D721Med (cell line): ENCODE measurements at places on chromosomes 16 and 17.

GRCh38 chr16:29961127-29961478, 776 bp upstream of the TMEM219 start:
- DNase-seq, result no peak

GRCh38 chr16:10405386-10405939, 19.6 kb downstream of the ATF7IP2 start:
- DNase-seq, result no peak

- no peak for DNase-seq
Measured at GRCh38 chr17:45164734-45165269, 3.1 kb downstream of the HEXIM2 start.

GRCh38 chr16:11004973-11005610, 60.7 kb downstream of the CLEC16A start:
- no peak for DNase-seq

- no peak for DNase-seq
Measured at GRCh38 chr17:8490256-8491023, 54.8 kb downstream of the NDEL1 start.

- DNase-seq, result no peak
Measured at GRCh38 chr17:81210868-81211267, 11.9 kb downstream of the CEP131 start.

DNA sequence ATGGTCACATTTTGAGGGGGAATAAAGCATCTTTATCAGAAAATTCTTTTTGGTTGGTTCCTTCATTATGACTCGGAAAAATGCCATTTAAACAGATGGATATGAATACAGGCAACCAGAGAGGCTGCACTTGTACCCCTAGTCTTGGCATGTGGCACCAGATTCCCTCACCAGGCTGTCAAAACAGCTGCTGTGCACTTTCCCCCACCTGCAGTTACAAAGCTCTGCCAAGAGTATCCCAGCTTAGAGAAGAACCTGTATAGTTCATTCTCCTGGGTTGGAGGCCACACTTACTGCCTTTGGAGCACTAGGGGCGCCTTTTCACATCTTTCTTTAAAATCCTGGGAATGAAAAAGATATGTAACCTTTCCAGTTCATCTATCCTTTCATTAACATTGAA, 190.3 kb downstream of the KIF2B start:
- no peak for DNase-seq
